ENCODE measurements at places on chromosomes 1 and 21.

GRCh38 chr1:201299968-201300367 is 16.7 kb downstream of the PKP1 start:
- no peak for DNase-seq

DNA sequence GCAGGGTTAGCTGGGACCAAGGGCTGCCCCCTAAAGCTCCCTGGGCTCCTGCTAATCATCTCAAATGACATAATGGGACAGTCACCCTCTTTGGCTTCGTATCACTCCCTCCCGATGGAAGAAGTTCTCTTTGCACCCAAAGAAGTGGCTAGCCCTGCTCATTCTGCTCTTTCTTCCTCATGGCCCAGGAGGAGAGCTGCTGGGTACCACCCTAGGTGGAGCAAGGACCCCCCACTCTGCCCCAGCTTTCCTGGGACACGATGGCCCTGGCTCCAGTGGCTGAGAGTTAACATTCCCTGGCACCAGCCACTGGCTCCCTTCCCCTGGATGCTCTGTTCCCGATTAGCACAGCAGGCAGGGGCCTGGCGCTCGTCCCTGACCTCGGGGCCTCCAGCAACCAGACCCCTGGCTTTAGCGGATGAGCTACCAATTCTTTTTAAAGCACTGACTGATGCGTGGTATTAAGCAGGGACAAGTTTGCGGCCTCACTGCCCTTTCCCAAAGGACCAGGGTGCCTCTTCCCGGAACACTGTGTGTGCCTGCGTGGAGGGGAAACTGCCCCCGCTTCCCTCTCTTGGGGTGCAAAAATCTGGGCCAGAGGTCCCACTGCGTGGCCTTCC is 1.2 kb downstream of the MYOM3 start:
- no peak for DNase-seq

GRCh38 chr1:210855440-210855839 is 278.5 kb downstream of the KCNH1 start:
- DNase-seq, result no peak

DNA sequence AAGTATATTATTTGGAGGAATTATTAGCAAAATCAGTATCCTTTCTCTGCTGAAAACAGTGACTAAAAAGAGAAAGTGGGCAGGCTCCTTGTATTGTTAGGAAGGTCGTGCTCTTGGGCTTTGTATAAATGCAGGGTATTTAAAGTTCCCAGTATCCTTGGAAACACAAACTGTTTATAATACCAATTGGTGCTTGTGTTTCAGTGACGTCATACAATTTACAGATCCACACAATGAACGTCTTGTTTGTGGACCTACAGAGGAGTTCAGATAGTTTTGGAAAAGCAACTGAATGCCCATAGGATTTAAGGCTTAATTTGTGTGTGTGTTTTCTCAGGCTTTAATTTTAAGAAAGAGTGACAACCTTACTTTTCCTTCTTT is 168.2 kb downstream of the RASAL2 start:
- no peak for DNase-seq

DNA sequence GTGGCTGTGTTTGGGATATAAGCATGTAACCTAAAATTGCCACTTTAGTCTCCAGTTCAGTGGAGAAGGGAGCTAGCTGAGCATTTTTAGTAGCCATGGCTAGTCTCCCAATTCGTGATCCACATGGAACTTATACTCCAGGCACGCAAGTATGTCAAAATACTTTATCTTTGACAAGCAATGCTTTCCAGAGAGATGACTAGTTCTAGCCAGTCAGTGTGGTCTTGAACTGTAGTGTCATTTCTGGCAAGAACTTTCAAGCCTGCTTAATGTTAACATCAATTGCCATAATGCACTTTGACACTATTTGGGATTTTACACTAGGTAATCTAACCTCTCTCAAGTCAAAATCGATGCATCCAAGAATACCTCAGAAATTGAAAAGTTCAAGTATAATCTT is 660.0 kb downstream of the PTPRC start:
- no peak for DNase-seq

- no peak for DNase-seq
Observed at GRCh38 chr1:63802109-63802508, 28.3 kb downstream of the ROR1 start.

- no peak for DNase-seq
Observed at GRCh38 chr1:60947367-60947766, 135.0 kb upstream of the NFIA start.

GRCh38 chr1:246794828-246795671 is 70.8 kb downstream of the SCCPDH start:
- DNase-seq, result no peak

GRCh38 chr1:167752219-167752985 is 30.6 kb downstream of the MPZL1 start:
- DNase-seq, result no peak

DNA sequence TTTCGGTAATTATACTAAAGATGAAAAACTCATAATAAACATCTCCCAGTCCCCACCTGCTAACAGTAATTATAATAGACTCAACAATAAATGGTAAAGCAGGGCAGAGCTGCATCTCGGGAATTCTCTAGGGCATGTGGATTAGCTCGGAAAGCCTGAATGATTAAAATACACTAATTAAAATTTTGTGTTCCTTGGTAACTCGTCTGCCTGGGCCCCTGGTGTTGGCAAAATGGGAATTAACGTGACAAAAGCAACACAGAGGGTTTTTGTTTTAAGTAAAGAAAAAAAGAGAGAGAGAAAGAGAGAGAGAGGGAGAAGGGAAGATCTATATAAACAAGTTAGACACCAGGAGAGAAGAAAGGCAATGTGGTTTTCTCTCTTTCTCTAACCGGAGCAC is 62.1 kb downstream of the CASZ1 start:
- no peak for DNase-seq

- DNase-seq, result no peak
Observed at GRCh38 chr1:29811727-29812407, 575.5 kb downstream of the PTPRU start.

- DNase-seq, result no peak
Observed at GRCh38 chr1:28078680-28079626, 9.5 kb downstream of the EYA3 start.

GRCh38 chr1:173666646-173667045 is 3.0 kb downstream of the ANKRD45 start:
- DNase-seq, result no peak

DNA sequence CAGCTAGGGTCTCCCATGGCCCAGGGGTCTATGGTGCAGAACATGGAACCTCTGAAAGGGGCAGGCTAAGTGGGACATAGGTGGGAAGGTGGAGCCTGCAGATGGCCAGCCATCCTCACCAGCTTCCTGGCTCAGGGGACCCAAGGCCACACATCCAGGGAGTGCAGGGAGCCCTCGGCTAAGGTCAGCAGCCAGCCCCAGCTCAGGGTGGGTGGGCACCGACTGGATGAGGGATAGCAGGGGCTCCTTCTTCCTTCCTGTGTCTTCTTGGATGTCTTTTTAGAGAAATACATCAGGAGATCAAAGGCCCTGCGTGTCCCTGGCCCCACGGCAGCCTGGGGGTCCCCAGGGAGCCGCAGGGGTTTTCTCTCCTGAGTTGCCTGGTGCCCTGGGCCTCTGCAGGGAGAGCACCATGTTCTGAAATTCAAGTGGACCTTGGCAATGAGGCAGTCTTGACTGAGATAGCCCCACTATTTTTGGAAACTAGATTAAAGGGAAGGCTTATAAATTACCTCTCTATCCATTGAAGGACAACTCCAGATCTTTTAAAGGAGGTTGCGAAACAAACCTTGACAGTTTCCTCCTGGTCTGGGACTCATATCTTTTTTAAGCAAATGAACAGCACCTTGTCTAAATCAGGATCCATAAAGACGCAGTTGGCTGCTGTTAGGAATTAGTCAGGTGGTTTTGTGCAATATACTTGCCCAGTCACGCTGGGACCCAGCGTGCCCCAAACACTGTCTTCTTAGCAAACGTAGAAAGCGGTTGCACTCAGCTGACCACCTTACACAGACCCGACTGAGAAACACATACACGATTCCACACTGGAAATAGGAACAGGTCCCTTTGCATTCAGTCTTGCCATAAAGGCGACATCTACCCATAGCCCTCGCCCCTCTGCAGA is 242.3 kb downstream of the TOMM20 start:
- no peak for DNase-seq

DNA sequence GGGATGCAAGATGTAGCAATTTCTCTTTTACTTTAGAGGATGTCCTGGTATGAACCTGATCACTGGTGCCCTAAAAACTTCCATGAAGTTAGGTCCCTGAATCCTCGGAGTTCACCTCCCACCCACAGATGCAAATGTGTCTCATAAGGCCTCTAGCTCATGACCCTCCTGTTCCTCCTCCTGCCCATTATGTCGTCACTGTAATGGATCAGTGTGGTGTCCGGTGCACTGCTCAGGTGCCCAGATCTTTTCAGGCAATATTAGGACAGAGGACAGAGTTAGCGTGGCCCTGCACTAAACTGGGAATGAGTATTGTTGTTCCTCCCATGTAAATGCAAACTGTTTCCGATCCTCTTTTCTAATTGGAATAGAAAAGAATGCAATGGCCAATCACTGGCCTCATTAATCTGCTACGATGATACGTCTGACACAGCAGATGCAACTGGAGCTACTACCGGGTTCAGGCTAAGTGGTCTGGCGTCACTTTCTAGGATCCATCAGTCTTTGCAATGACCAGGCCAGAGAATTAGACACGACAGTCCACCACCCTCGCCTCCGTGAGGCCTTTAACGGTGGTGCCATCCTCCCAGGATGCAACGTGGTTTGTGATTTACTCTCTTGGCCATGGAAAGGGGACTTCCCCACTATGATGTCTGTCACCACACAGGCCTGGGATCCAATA is 3.4 kb upstream of the COL6A2 start:
- no peak for DNase-seq

DNA sequence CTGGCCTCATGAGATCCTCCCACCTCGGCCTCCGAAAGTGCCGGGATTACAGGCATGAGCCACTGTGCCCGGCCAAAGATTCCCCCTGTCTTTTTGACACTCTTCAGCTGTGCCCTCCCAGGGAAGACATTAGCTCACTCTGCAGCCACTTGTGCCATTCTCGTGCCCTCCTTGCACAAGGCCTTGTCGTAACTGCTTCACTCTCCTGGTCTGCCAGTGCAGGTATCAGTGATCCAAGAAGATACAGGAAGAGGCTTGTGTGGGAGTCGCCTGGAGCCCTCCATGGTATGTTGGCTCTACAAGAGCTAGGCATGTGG is 22.0 kb upstream of the WDR26 start:
- DNase-seq, result no peak

DNA sequence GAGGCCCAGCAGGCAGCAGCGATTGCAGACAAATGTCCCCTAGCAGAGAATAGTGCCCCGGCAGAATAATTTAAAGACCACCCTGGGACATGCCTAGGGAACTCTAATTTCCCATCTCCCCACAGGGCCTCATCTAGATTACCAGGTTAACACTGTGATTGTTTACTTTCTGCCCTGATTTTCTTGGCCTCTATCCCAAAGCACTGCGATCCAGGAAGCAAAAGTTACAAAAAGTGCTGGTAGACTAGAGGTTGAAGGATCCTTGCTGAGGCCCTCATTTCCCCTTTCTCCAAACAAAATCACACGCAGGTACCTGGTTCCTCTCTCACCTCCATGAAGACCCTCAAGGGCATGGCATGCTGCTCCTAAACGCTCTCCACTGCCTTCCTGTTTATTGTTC is 229.7 kb downstream of the C1orf94 start:
- no peak for DNase-seq

GRCh38 chr21:31900121-31900895 is 27.5 kb downstream of the HUNK start:
- DNase-seq, result no peak

- DNase-seq, result no peak
Observed at GRCh38 chr1:22188914-22189313, 46.0 kb upstream of the WNT4 start.

DNA sequence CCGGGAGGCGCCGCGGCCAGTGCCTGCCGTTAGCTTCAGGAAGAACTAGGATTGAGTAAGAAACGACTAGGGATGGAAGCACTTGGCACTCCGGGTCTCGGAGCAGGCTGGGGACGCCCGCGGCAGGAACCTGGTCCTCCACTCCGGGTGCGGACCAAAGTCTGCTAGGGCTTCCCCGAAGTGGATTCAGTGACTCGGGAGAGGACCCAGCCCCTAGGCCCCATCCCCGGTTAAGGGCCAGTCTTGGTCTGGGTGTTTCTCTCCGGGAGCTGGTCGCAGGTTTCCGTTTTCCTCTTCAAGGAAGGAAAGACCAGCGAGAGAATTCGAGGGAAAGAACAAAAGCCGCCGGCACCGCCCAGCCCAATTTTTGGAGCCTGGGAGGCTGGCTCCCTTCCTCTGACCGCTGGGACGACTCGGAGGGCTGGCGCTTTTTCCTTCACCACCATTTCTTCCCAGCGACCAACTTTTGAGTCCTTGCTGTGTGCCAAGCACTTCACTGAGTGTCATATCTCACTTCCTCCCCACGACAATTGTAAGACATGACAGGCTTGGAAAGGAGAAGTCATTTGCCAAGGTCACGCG is 16.8 kb upstream of the STMN1 start:
- DNase-seq, result no peak

DNA sequence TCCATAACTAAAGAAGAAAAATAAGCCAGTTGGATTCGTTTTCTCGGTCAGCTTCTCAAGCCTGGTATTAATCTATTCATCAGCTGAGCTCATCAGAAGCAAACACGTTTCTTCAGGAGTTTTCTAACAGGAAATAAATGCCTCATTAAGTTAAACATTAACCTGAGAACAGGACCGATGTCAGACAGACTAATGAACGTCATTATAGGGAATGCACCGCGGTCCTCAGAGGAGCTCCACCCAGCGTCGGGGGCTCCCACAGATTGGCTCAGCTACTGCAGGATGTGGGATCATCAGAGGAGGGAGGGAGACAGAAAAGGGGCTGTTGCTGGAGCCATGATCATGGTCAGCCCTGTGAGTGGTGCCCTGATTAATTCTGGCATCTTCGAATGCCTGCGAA is 615.4 kb downstream of the PTPRU start:
- DNase-seq, result no peak

GRCh38 chr1:109024646-109025045 is 17.3 kb downstream of the WDR47 start:
- DNase-seq, result no peak

- no peak for DNase-seq
Observed at GRCh38 chr1:70360321-70360720, 5.8 kb upstream of the ANKRD13C start.

GRCh38 chr1:45552331-45552730 is 1.7 kb downstream of the AKR1A1 start:
- DNase-seq, result no peak

GRCh38 chr1:17706445-17706844 is 48.7 kb upstream of the ACTL8 start:
- no peak for DNase-seq

- DNase-seq, result no peak
Observed at GRCh38 chr1:12206238-12206637, 23.6 kb upstream of the VPS13D start.

All from stimulated activated naive CD8-positive, alpha-beta T cell treated with anti-CD3 and anti-CD28 coated beads, Interleukin-15, Interleukin-2, amounts not matched to agents 100 U/mL and 50 U/mL, for 24 hours (primary cell).